ENCODE measurements at places on chromosomes 12 and 14.

- DNase-seq = no peak
Measured at GRCh38 chr14:50529288-50530179, 2.8 kb downstream of the MAP4K5 start.

GRCh38 chr12:52243259-52243855, 10.3 kb downstream of the KRT7 start:
- DNase-seq = no peak

GRCh38 chr14:55103005-55103640, 25.9 kb upstream of the LGALS3 start:
- peak; percentile 62 for DNase-seq

DNA sequence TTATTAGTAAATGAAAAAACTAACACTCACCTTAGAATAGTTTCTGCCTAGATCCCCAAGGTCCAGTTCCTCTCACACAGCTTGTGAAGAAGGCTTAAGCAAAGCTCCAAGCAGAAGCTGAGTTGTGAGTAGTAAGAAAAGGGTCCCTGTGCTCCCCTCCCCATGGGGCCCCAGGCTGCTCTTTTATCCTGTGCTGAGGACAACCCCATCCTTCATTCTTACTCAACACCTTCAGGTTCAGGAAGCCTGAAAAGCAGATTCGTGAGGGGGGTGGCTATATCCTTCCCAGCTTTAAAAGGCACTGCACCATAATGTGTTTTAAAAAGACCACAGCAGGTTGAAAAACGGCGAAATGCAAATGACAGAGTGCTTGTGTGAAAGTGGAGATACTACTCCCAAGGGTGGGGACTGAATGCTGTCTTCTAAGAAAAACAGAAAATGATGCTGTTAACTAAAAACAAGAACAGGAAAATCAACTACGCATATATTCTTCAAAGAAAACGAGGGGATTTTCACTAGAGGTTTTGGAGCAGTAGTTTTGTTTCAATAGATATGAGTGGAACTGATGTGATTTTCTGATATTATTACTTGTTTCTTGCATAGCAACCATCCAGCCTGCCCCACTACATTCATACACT, 182.7 kb downstream of the KTN1 start:
- no peak for DNase-seq

DNA sequence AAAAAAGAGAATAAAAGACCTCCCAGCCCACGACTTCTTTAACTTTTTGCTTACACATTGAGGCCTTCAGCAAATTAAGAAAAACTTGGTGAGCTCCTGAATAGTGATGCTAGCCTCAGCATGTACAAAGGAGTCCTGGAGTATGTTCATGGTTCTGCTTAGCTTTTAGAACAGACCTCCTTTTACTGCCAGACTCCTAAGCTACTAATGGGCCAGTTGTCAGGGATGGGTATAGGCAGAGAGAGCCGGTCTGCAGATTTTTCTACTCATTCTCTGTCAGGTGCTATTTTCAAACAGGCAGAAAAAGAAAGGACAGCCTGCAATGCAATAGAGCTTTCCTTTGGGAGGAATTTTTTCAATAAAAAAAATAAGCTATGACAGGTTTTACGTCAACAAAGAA, 81.9 kb upstream of the REP15 start:
- no peak for DNase-seq

- DNase-seq = no peak
Measured at GRCh38 chr12:51822956-51823355, 25.6 kb downstream of the FIGNL2 start.

GRCh38 chr14:98182393-98183055, 1089.5 kb downstream of the BCL11B start:
- no peak for DNase-seq

- no peak for DNase-seq
Measured at GRCh38 chr12:90510948-90511347, 444.0 kb downstream of the CCER1 start.

- no peak for DNase-seq
Measured at GRCh38 chr12:68180792-68181744, 21.5 kb upstream of the IFNG start.

DNA sequence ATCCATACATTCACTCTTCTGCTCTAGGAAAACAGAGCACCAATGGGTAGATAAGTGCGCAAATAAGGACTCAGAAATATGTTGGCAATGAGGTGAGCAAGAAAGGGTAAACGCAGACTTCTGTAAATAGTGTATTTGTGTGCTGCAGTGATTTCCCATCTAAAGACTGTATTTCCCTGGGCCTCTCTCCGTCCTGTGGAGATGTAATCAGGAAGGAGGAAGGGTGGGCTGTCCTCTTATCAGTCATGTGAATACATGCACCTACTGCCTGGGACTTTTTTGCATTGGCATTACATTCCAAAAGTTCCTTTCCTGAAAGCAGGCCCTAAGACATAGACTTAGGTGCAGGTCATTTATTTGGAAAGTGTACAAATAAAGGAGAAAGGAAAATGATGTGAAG, 114.5 kb downstream of the OTOGL start:
- no peak for DNase-seq

- DNase-seq = no peak
Measured at GRCh38 chr12:112354399-112354798, 27.8 kb downstream of the HECTD4 start.

DNA sequence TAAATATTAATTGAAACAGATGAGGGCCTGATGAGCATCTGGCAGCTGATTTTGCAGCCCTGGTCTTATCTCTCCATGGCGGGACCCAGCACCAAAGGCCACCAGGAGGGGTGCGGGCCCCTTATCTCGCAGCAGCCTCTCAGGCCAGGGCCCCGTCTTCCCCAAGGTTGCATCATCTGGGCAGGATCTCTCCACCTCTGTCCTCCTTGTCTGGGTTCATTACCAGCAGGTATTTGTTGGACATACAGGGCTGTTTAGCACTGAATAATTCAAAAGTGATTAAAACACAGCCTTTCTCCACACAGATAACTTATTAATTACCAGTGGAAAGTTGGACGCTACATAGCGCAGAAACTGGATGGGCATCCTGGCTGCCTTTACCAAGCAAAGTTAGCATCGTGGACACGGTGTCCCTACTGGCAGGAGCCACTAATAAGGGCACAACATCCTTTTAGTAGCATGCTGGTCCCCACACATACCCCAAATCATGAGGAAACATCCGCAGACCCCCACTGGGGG, 25.8 kb downstream of the TMEM120B start:
- no peak for DNase-seq

GRCh38 chr14:65751510-65751909, 339.0 kb downstream of the FUT8 start:
- DNase-seq = peak; percentile 13

DNA sequence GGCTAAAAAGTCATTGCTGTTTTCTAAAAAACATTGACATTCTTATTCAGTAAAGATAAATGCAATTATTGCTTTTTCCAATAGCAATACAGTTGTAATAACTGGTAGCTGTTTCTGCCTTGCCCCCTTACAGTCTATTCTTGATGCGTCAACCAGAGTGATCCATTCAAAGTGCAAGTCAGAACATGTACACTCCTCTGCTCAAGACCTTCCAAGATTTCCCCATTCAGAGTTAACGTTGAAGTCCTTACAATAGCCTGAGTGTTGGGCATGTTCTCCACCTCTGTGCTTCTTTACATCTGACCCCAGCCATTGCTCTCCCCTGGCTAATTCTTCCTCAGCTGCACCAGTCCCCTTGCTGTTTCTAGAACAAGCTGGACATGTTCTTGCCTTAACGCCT, 24.3 kb downstream of the VRK1 start:
- no peak for DNase-seq

DNA sequence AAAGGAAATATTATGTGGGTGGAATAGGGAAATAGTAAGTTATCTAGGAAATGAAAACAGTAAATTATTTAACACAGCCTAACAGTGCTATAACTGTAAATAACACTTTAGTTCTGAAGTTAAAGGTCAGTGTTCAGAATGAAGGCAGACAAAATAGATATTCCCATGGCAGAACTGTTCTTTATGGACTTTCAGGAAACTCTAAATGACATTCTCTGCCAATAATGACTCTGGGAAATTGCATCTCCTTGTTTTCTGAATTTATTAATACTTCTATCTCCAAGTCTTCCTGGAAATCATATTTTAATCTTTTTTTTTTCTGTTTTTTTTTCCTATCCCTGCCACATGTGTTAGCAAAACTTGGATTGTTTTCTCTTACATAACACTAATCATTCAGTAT, 101.4 kb downstream of the PDE3A start:
- DNase-seq = no peak

- no peak for DNase-seq
Measured at GRCh38 chr14:55291480-55292081, 20.4 kb downstream of the FBXO34 start.

- DNase-seq = peak; percentile 70
Measured at GRCh38 chr12:57216014-57216911, at the start of gene NXPH4. NXPH4 (plus strand) TSS chr12:57216794; CDS start chr12:57216970, 176 bp downstream.

DNA sequence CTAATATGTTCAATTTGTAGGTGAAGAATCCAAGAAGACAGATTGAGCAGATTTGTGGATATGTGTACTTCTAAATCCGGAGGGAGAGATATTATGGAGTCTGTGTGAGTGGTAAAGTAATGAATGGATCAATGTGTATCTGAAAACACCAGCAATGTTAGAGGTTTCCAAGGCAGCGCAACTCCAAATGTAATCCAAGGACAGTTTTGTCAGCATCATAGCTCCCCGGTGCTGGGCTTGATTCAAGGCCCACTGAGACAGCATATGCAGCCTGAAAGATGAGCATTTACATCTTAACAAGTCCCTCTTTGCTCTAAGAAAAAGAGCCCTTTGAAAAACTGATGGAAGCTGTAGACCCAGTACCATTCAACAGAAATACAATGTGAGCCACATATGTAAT, 38.3 kb upstream of the FRMD6 start:
- no peak for DNase-seq

- DNase-seq = no peak
Measured at GRCh38 chr12:88539893-88540292, 40.4 kb downstream of the KITLG start.

DNA sequence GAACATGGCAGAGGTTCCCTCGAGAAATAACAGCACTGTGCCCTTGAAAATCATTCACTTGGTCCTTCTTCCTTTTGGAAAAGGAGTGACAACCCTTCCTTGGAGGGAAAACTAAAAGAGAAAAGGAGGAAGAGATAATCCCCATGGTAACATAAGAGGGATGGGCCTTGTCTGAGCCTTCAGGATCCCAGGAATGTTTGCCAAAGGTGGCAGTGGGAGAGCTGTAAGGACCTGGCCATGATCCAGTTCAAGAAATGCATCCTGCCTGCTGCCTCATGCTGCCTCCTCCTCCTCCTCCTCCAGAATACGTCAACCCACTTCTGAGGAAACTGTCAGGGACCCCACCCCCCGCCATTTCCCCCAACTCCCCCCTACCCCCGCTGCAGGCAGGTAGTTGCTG, 118.8 kb downstream of the KCNK10 start:
- DNase-seq = no peak

- no peak for DNase-seq
Measured at GRCh38 chr14:77088645-77089044, 9.4 kb upstream of the CIPC start.

DNA sequence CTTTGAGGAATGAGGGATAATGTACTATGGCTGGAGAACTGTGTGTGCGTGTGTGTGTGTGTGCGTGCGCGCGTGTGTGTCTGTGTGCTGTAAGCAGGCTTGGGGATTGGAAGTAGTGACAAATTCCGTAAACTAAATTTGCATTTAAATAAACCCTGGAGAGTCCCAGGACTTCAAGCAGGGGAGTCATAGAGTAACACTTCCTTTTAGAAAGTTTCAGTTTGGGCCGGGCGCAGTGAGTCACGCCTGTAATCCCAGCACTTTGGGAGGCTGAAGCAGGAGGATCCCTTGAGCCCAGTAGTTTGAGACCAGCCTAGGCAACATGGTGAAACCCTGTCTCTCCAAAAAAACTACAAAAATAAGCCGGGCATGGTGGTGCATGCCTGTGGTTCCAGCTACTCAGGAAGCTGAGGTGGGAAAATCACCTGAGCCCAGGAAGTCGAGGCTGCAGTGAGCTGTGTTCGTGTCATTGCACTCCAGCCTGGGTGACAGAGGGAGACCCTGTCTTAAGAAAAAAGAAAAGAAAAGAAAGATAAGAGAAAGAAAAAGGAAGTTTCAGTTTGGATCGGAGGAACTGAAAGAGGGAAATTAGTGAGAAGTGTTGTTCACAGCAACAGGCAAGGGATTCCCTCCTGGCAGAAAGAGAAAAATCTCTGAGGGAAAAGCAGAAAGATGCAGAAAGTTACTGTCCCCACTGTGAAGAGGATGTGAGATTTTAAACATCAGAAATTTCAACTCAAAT, 222.7 kb upstream of the SOX5 start:
- DNase-seq = peak; percentile 17

- DNase-seq = no peak
Measured at GRCh38 chr12:110253176-110253575, 27.9 kb upstream of the ATP2A2 start.

GRCh38 chr12:108939594-108939993, 59.7 kb downstream of the DAO start:
- peak; percentile 56 for DNase-seq

GRCh38 chr14:71056168-71056567, 148.9 kb downstream of the PCNX1 start:
- no peak for DNase-seq

DNA sequence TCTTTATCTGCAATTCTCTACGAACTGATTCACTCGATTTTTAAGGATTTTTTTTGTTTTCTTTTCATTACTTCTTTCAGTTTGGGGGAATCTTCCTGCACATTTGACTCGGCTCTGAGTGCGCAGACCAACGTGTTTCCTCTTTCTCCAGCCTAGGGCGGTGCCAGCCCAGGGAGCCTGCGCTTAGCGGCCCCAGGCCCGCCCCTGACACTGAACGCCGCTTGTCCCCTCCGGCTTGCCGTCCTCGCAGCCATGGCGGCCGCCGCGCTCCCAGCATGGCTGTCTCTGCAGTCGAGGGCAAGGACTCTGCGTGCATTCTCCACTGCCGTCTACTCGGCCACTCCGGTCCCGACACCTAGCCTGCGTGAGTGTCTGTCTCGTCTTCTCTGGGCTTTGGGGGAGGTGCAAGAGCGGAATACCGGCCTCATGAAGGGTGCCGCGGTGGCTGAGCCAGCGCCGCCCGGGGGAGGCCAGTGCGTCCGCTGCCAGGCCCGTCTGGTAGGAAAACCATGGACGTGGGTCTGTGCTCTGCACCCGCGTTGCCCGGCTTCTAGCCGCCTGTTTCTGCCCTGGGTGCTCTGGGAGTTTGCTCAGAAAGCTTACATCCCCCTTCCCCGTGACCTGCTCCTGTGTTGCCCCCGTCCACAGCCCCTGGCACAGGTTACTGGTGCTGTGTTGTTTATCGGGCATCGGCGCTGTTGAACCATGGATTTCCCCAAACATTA, at the start of gene MRPS35:
Gene MRPS35 (plus strand): TSS at position 241 of the 725 bp plus-strand sequence. CDS start 12 bp downstream, at position 253.
- DNase-seq = peak; percentile 85

DNA sequence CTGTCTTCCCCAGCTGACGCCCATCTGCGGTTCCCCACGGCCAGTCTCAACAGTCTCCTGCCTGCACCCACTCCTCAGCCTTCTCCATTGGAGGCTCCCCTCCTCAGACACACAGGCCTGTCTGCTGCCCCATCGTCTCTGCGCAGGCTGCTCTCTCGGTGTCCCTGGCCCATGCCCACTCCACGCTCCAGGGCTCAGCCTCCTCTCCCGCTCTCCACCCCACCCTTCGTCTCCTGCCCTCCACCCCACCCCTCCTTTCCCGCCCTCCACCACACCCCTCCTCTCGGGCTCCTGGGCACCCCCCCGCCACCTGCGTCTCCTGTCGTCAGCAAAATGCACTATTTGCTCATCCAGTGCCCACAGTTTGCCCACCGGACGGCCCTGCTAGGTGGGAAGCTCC, 119.6 kb upstream of the DIO3 start:
- DNase-seq = no peak
